Lower lobe of right lung (tissue), 2 donors: ENCODE measurements at places on chromosomes 12 and 14. TPM values are rescaled to one million over a fixed set of nuclear protein-coding genes. Genes with fewer than 3 reads are reported as not detected.

GRCh38 chr14:50762931-50763300, 68.0 kb downstream of the NIN start:
- no peak overlapping the region for H3K27ac ChIP-seq
- H3K36me3 ChIP-seq, result peaks cover 89% of the 10 kb centered on the region
- DNase-seq, result no peak
- H3K4me3 ChIP-seq, result no peak overlapping the region

DNA sequence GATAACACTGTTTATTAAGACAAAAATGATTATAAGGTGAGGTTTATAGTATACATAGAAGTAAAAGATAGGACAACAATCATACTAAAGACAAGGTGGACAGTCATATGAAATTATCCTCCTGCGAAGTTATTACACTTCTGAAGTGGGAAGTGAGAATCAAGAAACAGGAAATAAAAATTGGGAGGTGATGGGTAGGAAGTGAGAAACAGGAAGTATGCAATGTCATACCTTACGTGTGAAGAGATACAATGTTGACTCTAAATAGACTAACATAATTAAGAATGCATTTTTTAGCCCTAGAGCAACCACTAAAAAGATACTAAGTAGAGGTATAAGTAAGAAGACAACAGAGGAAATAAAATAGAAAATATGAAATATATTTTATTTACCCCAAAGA, 43.7 kb downstream of the GRIN2B start:
- no peaks in the 10 kb centered on the region for H3K4me1 ChIP-seq
- H3K27ac ChIP-seq, result no peak overlapping the region
- H3K36me3 ChIP-seq, result no peaks in the 10 kb centered on the region

DNA sequence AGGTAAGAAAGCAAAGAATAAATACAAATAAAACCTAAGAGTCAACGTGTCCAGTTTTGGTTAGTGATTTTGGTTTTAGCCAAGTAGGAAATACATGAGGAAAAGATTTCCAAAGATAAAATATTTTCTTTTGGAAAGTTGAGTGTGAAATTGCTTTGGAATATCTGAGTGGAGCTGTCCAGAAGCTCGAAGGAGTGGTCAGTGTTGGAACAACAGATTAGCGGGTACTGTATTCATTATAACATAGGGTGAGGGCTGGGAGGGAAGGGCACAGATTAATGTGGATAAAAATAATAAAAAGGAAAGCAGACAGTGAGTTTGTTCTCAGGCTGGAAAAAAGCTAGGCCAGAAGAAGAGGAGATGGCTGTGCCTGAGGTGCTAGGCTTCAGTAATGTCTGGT, 101.5 kb upstream of the SLCO1C1 start:
- no peaks in the 10 kb centered on the region for H3K27me3 ChIP-seq
- H3K4me1 ChIP-seq, result no peaks in the 10 kb centered on the region
- H3K36me3 ChIP-seq, result no peaks in the 10 kb centered on the region
- H3K27ac ChIP-seq, result no peak overlapping the region
- no peak overlapping the region for H3K4me3 ChIP-seq

GRCh38 chr14:68164711-68165113, 345.1 kb downstream of the RAD51B start:
- no peak overlapping the region for H3K4me3 ChIP-seq
- no peak for DNase-seq
- H3K27me3 ChIP-seq, result no peaks in the 10 kb centered on the region
- no peak overlapping the region for H3K27ac ChIP-seq
- H3K4me1 ChIP-seq, result peaks cover 18% of the 10 kb centered on the region

- H3K4me3 ChIP-seq, result no peak overlapping the region
- no peaks in the 10 kb centered on the region for H3K27me3 ChIP-seq
- no peak overlapping the region for H3K27ac ChIP-seq
- no peak for DNase-seq
These were observed 250.2 kb downstream of the C12orf50 start for GRCh38 chr12:87779016-87779415.

- H3K4me3 ChIP-seq, result no peak overlapping the region
- H3K4me1 ChIP-seq, result no peaks in the 10 kb centered on the region
- no peaks in the 10 kb centered on the region for H3K36me3 ChIP-seq
These were observed 34.3 kb upstream of the SLC38A1 start for GRCh38 chr12:46303039-46303666.

GRCh38 chr14:56752428-56752827, 57.9 kb downstream of the OTX2 start:
- no peak overlapping the region for H3K4me3 ChIP-seq
- H3K36me3 ChIP-seq, result no peaks in the 10 kb centered on the region
- H3K27me3 ChIP-seq, result no peaks in the 10 kb centered on the region
- H3K4me1 ChIP-seq, result no peaks in the 10 kb centered on the region
- DNase-seq, result no peak

GRCh38 chr14:62420847-62421246, 624.4 kb downstream of the KCNH5 start:
- H3K36me3 ChIP-seq, result no peaks in the 10 kb centered on the region
- no peak overlapping the region for H3K4me3 ChIP-seq
- DNase-seq, result no peak
- no peak overlapping the region for H3K27ac ChIP-seq

DNA sequence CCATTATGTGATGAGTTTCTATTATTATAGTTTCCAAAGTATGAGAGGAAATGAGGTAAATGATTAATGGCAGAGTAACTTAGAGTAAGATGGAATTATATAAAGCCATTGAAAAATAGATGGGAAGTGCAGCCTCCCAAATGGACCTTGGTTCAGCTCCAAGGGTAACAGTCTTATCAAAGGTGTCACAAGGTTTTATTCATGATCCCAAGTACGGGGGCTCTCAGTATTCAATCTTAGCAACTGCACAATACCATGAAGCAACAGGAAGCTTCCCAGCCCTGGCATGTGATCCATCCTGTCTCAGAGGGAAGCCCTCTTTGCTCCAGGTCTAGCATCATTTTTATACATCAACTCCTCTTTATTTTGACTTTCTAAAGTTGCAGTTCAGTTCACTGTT, 948.2 kb downstream of the GALC start:
- no peaks in the 10 kb centered on the region for H3K36me3 ChIP-seq

GRCh38 chr14:77302926-77303325, 17.8 kb downstream of the POMT2 start:
- peaks cover 18% of the 10 kb centered on the region for H3K4me1 ChIP-seq
- H3K27ac ChIP-seq, result no peak overlapping the region
- DNase-seq, result no peak
- no peak overlapping the region for H3K4me3 ChIP-seq
- no peaks in the 10 kb centered on the region for H3K27me3 ChIP-seq

- H3K4me3 ChIP-seq, result no peak overlapping the region
- H3K36me3 ChIP-seq, result no peaks in the 10 kb centered on the region
- H3K27me3 ChIP-seq, result no peaks in the 10 kb centered on the region
- no peak overlapping the region for H3K27ac ChIP-seq
- no peaks in the 10 kb centered on the region for H3K4me1 ChIP-seq
These were observed 37.5 kb downstream of the ERH start for GRCh38 chr14:69360438-69361108.

- H3K27me3 ChIP-seq, result no peaks in the 10 kb centered on the region
- no peak overlapping the region for H3K4me3 ChIP-seq
- H3K4me1 ChIP-seq, result peaks cover 15% of the 10 kb centered on the region
- no peak overlapping the region for H3K27ac ChIP-seq
These were observed 5.4 kb upstream of the CAMKK2 start for GRCh38 chr12:121301876-121302275.

GRCh38 chr14:101336183-101336582, 225.1 kb upstream of the DIO3 start:
- H3K4me1 ChIP-seq, result no peaks in the 10 kb centered on the region
- no peak overlapping the region for H3K27ac ChIP-seq
- no peaks in the 10 kb centered on the region for H3K27me3 ChIP-seq
- DNase-seq, result no peak

DNA sequence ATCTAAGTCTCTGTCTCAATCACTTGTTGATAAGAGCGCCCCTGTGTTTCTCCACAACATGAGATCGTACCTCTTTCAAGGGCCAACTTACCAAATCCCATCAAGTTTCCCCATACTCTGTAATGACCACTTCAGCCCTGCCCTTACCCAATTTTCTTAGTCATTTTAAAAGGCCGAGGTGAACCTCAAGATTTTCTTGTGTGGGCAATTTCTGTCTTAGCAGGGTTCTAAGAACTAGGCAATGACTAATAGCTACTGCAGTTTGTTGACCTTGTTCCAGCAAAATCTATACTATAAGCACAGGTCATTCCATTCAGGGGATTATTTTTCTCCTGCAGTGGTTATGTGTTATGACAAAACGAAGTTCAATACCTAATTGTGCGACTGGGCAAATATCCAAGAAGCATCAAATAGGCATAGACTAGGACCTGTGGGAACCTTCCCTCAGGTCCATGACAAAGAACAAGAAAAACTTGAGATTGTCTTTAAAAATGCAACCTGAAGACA, 359.8 kb downstream of the PCNX1 start:
- H3K27ac ChIP-seq, result no peak overlapping the region
- no peak overlapping the region for H3K4me3 ChIP-seq
- H3K4me1 ChIP-seq, result peaks cover 15% of the 10 kb centered on the region
- no peak for DNase-seq
- no peaks in the 10 kb centered on the region for H3K36me3 ChIP-seq

GRCh38 chr14:75333606-75334548, 55.2 kb downstream of the FOS start:
- peaks cover 15% of the 10 kb centered on the region for H3K4me1 ChIP-seq
- H3K36me3 ChIP-seq, result no peaks in the 10 kb centered on the region
- DNase-seq, result peak; percentile 75

- H3K27ac ChIP-seq, result no peak overlapping the region
- no peak for DNase-seq
- no peaks in the 10 kb centered on the region for H3K27me3 ChIP-seq
- no peak overlapping the region for H3K4me3 ChIP-seq
- H3K4me1 ChIP-seq, result no peaks in the 10 kb centered on the region
- no peaks in the 10 kb centered on the region for H3K36me3 ChIP-seq
These were observed 345.3 kb downstream of the NUAK1 start for GRCh38 chr12:105793421-105793820.

DNA sequence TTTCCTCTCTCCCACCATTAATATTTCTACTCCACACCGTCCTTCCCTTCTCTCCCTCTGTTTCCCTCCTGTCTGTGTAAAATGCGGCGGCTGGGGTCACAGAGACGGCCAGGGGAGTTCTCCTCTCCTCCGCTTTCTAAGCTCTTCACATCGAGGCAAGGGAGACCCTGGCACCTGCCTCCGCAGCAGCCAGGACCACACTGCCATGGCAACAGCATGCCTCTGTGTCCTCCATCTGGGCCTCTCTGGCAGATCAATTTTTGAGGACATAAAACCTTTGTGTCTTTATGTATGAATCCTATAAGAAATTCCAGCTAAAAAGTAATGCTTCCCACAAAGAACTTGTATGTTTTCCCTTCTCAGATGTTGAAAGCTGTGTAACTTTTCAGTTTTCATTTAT, 41.4 kb downstream of the DYRK4 start:
- no peak overlapping the region for H3K4me3 ChIP-seq
- peaks cover 15% of the 10 kb centered on the region for H3K36me3 ChIP-seq
- peaks cover 10% of the 10 kb centered on the region for H3K4me1 ChIP-seq
- H3K27ac ChIP-seq, result no peak overlapping the region
- DNase-seq, result no peak

GRCh38 chr12:57118711-57119271, 7.6 kb upstream of the STAT6 start:
- H3K27me3 ChIP-seq, result no peaks in the 10 kb centered on the region
- H3K36me3 ChIP-seq, result no peaks in the 10 kb centered on the region
- no peak for DNase-seq
- H3K4me1 ChIP-seq, result peaks cover 6% of the 10 kb centered on the region

GRCh38 chr14:49950275-49951228, 57.7 kb downstream of the ARF6 start:
- H3K27ac ChIP-seq, result peak overlapping the region; percentile 32
- H3K36me3 ChIP-seq, result no peaks in the 10 kb centered on the region
- peak; percentile 81 for DNase-seq
- no peak overlapping the region for H3K4me3 ChIP-seq

DNA sequence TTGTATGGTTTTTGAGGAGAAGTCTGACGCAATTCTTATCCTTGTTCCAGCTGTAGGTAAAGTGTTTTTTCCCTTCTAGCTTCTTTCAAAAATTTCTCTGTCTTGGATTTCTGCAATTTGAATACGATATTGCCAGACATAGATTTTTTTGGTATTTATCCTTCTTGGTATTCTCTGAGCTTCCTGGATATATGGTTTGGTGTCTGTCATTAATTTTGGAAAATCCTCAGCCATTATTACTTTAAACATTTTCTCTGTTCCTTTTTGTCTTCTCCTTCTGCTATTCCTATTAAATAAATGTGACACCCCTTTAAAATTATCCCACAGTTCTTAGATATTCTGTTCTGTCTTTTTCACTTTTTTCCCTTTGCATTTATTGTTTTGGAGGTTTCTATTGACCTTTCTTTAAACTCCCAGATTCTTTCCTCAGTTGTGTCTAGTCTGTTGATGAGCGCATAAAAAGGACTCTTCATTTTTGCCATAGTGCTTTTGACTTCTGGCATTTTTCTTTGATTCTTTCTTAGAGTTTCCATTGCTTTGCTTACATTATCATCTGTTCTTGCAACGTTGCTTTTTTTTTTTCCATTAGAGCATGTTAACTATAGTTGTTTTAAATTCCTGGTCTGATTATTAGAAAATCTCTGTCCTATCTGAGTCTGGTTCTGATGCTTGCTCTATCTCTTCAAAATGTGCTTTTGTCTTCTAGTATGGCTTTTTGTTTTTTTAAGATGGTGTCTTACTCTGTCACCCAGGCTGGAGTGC, 129.1 kb downstream of the MSRB3 start:
- H3K4me3 ChIP-seq, result no peak overlapping the region
- no peaks in the 10 kb centered on the region for H3K27me3 ChIP-seq
- H3K4me1 ChIP-seq, result no peaks in the 10 kb centered on the region
- H3K36me3 ChIP-seq, result no peaks in the 10 kb centered on the region
- no peak overlapping the region for H3K27ac ChIP-seq

GRCh38 chr14:51897791-51898355, 37.5 kb downstream of the GNG2 start:
- no peaks in the 10 kb centered on the region for H3K36me3 ChIP-seq
- H3K4me1 ChIP-seq, result no peaks in the 10 kb centered on the region
- DNase-seq, result no peak

GRCh38 chr14:49194067-49194466, 392.1 kb downstream of the RPS29 start:
- no peaks in the 10 kb centered on the region for H3K27me3 ChIP-seq
- no peaks in the 10 kb centered on the region for H3K36me3 ChIP-seq
- DNase-seq, result peak; percentile 35
- H3K27ac ChIP-seq, result no peak overlapping the region
- H3K4me1 ChIP-seq, result no peaks in the 10 kb centered on the region

The ZDHHC22 gene
- not detected for total RNA-seq

The ELK3 gene
- total RNA-seq, result 29.1 TPM

The ARF6 gene
- total RNA-seq, result 65.3 TPM

The NT5DC3 gene
- total RNA-seq, result 4.0 TPM

The HSPB8 gene
- 47.9 TPM for total RNA-seq

The SLC17A8 gene
- not detected for total RNA-seq

The EAPP gene
- total RNA-seq, result 28.8 TPM

The CCDC175 gene
- 1.0 TPM for total RNA-seq

The ST8SIA1 gene
- total RNA-seq, result 9.1 TPM

The ADSS1 gene
- total RNA-seq, result 5.1 TPM

The RAPGEF3 gene
- total RNA-seq, result 44.5 TPM

The RPGRIP1 gene
- total RNA-seq, result 1.1 TPM

The KRT73 gene
- not detected for total RNA-seq
